NCI-H748 treated with DMSO at 0.1 percent for 48 hours (cell line): ENCODE measurements at places on chromosomes 13 and 19.

DNA sequence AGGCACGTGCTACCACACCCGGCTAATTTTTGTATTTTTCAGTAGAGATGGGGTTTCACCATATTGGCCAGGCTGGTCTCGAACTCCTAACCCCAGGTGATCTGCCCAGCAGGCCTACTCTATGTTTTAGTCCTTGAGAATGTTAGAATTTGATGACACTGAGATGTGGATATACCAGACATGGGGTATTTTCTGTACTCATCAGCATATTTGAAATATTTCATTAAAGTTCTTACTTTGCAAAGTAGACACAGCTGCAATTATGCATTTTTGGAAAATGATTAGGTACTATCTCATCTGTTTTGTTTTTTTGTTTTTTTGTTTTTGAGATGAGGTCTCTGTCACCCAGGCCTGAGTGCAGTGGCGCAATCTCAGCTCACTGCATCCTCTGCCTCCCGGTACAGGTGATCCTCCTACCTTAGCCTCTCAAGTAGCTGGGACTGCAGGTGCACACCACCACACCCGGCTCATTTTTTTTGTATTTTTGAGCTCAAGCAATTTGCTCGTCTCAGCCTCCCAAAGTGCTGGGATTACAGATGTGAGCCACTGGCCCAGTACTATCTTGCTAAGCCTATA is 12.7 kb downstream of the SPINT2 start:
- no peak for DNase-seq

DNA sequence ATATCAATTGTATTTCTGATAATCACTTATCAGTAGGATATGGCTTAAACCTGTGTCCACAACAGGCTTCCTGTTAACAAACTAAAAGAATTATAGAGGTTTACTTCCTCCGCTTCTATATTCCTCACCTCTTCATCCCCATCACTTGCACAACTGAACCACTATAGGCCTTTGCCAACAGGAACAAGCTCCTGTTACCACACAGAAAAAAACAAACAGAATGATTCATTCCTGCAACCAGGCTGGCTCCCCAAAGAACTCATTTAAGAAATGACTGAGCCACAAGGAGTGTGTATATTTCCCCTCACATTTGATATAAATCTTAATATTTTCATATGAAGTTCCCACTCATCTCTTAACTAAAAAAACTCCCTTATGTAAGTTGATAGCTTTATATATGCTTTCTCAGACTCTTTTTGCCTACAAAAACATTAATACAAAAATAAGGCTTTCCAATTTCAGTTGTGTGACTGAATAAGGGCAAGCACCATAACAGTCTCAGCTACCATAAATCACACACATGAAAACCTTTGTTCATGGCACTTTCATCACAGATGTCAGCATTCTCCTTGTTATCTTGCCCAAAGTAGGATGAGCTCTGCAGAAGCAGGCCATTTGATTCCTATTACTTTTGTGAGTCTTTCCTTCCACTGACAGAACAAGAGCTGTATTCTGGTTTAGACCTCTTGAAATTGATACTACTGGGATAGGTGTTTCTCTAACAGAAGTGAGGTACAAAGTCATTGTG is 366.8 kb downstream of the SLITRK1 start:
- no peak for DNase-seq

DNA sequence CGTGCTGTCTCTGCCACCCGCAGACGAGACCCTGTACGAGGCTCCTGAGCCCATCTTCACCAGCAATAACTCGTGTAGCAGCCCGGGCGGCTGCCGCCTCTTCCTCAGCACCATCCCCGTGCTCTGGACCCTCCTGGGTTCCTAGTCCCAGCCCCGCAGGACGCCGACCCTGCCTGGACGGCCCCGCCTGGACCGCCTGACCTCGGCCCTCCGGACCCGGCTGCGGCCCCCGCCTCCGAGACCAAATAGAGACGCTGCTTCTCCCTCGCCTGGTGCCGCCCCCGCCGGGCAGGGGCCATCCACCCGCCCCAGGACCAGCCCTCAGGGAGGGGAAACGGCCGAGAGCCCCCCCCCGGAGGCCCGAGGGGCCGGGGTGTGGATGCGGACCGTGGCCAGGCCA is 14.1 kb downstream of the EFNA2 start:
- no peak for DNase-seq

DNA sequence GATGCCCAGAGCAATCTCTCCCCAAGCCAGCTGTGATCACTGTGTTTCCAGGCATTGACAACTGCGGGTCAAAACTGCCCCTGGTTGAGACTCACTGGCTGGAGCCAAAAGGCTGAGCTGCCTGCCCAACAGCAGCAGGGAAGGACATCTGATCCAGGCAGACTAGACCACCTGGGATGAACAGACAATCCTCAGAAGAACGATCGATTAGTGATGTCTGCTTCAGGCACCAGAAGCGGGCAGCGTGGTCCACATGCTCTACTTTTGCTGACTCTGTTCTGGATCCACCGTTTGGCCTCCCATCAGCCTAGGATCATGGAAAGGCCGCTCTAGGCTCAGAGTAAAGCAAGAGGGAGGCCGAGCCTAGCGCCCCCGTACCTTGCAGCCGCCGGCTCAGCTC is 9.9 kb upstream of the GP6 start:
- no peak for DNase-seq

DNA sequence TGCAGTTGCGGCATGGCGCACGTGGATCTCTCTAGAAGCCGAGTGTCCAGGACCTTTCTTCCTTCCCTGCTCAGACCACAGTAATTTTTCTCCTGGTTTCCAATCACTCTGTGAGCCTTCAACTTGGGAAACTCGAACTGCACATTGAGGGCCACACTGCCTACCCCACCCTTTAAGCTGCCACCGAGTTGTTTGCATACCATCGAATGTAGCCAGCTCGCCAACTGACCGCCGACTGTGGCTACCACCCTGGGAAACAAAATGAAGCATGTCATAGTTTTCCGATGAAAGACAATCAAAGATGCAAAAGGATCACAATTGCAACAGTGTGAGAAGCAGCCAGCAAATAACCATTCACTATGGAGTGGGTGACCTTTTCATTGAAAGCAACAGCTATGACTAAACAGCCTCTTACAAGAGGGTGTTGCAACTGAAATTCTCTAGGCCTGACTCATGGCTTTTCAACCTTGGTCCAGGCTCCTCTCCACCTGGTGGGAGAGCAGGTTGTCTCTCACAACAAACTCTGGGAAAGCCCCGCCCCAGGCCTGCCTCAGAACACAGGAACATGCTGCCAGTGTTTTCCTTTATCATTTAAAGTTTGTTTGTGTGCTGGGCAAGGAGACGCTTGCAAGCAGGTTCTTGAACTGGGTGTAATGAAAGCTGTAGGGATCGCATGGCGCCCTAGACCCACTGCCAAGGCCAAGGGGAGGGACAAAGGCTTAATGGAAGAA is 141.7 kb upstream of the SERP2 start:
- DNase-seq, result no peak

DNA sequence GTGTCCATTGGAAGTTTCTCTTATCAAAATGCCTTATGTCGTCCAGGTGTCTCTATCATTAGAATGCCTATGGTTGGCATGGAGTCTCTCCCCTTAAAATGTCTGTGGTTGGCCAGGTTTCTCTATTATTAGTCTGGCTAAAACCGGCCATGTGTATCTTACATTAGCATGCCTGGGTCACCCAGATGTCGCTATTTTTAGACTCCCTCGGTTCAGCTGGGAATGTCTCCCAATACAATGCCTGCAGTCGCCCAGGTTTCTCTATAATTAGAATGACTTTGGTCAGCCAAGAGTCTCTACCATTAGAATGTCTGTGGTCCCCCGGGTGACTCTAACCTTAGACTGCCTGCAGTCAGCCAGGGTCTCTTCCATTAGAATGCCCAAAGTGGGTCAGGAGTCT is 1536.1 kb downstream of the UQCRFS1 start:
- no peak for DNase-seq

- peak; percentile 17 for DNase-seq
These were observed at the start of gene FXYD7 for GRCh38 chr19:35143231-35143715. TSS of gene FXYD7 (plus strand) at chr19:35143255. CDS start at chr19:35143334, 79 bp downstream.

DNA sequence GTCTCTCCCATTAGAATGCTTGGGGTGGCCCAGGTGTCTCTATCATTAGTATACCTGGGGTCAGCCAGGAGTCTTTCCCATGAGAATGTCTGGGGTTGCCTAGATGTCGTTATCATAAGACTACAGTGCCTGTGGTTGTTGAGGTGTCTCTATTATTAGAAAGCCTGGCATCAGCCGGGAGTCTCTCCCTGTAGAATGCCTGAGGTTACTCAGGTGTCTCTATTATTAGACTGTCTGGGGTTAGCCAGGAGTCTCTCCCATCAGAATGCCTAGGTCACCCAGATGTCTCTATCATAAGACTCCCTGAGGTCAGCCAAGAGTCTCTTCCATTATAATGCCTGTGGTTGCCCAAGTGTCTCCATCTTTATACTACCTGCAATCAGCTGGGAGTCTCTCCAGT is 1541.1 kb downstream of the UQCRFS1 start:
- no peak for DNase-seq

DNA sequence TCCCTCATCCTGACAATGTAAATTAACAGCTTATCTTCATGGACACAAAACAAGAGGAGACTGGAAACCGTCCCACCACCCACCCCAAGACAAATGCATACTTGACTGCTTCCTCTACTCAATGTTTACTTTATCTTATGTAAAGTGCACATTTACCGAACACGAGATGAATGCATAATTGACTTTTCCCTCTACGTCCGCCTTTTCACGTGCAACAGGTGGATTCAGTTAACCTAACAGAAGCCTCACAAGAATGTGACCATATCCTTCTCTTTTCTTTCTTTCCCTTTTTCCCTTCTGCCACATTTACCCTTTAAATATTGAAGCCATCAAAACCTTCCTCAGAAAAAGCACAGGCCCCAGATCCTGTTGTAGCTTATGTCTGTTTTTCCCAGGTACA is 468.0 kb downstream of the UQCRFS1 start:
- no peak for DNase-seq

DNA sequence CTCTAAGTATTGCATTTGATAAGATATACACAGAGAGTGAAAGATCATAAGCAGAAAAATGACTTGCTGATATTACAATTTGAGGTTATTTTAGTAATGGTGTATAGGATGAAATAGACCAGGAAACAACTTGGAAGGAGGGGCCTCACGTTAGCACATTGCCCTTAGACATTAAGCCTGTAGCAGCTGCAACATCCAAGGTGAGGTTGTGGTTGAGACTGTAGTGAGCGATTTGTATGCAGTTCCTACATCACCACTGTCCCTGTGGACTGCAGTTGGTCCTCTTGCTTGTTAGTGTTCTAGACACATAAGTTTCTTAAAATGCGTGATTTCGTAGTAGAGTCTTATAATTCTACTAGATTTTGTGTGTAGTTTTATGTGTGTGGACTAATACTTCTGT is 311.3 kb downstream of the ATP8A2 start:
- no peak for DNase-seq

DNA sequence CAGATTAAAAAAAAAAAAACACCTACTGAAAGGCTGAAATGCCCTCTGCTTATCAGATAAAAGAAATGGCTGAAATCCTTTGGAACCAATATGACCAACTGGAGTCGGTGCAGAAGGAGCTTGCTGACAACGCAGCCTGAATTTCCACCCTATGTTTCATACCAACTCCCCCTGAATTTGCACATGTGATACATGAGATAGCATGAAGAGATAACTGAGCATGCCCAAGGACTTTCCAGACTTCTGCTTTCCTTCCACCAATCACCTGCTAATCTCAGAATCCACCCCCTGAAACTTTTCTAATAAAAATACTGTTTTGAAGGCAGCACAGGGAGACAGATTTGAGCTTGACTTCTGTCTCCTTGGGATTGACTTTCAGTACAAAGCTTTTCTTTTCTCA is 32.2 kb upstream of the WDFY2 start:
- DNase-seq, result no peak

DNA sequence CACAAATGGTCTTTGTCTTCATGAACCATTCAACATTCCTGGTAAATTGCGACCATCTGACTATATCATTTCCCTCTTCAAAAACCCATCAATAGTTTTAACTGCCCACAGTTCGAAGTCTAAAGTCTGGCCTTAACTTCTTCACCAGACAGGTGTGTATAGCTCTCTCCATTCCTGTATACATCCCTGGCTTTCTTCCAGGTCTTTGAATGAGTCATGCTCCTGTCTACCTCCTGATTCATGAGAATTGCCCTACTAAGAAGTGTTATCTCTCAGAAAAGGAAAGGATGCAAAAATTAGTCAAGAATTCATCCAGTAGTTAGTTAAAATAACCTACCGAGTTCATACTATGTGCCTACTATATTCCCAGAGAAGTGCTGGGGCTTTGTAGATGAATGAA is 225.0 kb downstream of the TBC1D4 start:
- DNase-seq, result no peak

DNA sequence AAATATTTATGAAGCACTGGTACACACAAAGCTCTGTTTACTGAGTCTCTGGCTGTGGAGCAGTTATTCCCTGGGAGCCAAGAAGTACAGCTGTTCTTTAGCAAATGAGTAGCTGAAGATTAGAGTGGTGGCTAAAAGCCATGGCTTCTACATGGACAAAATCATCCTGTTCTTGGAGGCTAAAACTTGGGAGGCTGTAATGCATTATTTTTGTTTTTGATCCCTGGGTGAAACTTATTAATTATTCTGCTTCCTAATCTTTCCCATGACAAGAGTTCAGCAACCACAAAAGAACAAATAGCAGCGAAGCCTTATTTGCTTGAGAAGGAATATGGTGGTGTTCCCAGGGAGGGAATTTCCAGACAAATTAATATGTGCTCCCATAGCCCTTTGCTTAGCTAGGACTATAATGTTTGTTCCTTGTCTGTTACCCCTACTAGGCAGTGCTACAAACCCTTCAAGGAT is 109.5 kb downstream of the DCT start:
- no peak for DNase-seq

GRCh38 chr19:33689868-33690267 is 68.1 kb downstream of the CHST8 start:
- no peak for DNase-seq

DNA sequence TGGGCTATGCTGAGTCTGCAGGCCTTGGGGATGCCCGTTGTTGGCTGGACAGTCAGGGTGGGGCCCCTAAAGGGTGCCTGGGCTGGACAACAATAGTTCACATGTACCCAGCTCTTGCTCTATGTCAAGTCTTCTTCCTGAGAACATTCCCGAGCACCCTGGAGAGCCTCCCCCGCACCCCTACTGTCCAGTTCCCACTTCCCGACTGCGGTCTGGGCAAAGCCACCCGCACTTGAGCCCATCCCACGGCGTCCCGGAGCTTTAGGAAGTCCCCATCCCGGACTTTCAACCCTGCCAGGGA is 1.1 kb upstream of the MPND start:
- no peak for DNase-seq

- DNase-seq, result peak; percentile 43
These were observed at the start of gene APC2 for GRCh38 chr19:1449467-1450442. TSS of gene APC2 (plus strand) at chr19:1450121. CDS start at chr19:1453002, 2,881 bp downstream.

DNA sequence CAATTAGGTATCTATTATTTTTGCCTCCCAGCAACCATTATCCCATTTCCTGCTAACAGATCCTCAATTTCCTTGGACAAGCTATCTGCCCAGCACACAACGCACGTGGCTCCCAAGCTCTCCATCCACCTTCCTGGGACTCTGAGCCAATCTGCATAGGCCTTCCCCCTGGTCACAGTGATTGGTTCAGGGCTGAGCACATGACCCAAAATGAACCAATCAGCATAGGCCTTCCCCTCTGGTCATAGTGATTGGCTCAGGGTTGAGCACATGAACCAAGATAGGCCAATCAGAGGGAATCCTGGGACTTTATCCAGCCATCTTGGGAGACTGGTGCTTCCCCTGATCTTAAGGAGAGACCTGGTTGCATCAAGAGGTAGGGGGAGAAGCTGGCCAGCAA is 5.8 kb downstream of the CPAMD8 start:
- DNase-seq, result no peak

- DNase-seq, result no peak
These were observed 88.5 kb upstream of the SIAH3 start for GRCh38 chr13:45940061-45940460.
